Caudate nucleus (tissue), 63 donors: ENCODE measurements at places on chromosomes 3 and 15.

GRCh38 chr15:59168536-59168935, 38.1 kb upstream of the LDHAL6B start:
- no peak for DNase-seq

GRCh38 chr15:68706931-68707330, 113.8 kb downstream of the ANP32A start:
- DNase-seq = no peak

DNA sequence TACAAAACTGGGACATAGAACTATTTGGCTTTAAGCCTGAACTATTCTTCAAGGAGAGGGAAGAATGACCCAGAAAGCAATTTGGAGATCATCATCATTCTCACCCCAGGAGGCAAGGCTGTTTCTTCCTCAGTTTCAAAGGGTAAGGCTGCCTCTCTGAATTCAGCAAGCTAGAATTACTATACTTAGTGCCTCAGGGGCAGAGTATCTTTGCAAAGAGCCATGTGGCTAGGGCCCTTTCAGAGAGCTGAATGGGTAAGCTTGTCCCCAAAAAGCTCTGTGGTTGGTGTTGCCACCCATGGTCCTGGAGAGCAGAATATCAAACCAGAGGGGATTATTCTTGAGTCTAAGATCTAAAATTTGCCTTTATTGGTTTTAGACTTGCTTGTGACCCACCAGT, 720.3 kb upstream of the ARPP21 start:
- DNase-seq = no peak

DNA sequence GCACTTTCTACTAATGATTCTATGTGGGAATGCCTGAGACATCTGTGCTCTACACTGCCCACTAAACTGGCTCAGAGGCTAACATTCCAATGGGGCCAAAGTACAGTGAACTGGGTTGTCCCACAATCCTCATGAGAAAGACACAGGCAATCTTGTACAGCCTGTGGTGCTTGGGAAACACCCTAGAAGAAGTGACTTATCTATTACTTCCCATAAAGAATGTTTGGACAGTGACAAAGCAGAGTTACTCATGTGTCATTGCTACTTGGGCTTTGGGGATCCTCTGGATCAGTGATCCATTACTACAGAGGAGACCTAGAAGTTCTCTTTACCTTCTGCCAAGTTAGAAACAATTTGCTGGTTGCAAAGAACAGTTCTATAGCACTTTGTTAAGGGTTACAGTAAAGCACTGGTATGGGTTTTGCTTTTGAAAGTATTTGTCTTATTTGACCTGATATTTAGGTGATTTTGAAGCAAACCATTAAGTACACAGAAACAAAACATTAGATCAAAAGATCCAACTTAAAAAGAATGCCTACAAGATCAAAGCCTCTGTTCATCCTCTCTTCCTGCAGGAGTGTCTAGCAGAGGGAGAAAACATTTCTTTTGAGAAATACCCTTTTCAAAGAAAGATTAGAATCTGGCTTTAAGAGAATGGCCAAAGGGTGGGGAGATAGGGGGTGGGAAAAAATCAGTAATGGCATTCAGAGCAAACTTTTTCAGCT, 75.8 kb downstream of the CTNNB1 start:
- DNase-seq = no peak

DNA sequence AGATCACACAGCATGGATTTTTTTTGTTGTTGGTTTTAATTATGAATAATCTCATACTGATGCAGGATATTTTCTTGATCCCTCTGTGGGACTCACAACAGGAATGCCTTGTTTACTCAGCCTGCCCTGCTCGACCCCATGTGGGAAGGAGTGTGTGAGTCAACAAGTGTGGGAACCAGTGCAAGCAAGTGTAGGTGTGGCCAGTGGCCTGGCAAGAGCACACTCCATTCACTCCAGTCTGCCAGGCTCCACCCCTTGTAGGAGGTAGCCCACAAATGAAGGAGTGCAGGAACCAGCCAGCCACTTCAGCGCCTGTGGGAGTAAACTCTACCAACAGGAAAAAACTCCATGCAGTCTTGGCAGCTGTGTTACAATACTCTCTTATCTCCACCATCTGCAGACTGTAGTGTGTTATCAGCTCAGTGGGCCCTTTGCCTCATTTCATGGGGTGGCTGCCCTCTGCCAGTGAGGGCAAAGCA, 393.6 kb downstream of the OTOL1 start:
- no peak for DNase-seq

DNA sequence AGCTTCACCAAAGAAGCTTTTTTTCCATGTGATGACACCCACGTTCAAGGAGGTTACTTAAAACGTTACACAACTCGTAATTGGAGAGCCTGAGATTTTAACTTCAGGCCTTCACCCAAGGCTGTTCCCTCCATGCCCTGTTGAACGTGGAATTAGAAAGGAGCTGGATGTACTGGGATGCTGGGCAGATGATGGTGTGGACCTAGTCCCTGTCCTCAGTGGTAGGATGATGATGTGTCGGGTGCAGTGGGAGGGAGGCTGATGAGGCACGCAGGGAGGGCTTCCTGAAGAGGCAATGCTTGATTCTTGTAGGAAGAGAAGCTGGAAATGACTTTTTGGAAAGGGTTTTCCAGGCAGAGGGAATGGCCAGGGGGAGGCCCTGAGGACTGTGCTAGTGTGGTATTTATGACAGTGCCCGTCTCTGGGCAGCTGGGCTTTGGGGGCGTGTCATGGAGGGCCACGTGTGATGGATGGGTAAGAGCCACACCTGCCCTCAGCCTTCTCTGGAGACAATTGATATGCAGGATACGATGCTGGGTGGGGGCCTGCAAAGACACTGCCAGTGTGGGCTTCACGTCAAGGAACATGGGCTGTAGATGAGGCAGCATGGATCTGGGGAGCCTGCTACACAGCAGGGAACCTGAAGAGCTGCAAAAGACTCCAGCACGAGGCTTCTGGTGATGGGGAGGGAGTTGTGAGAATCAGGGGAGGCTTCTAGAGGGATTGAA, 15.3 kb downstream of the SYNM start:
- DNase-seq = no peak

DNA sequence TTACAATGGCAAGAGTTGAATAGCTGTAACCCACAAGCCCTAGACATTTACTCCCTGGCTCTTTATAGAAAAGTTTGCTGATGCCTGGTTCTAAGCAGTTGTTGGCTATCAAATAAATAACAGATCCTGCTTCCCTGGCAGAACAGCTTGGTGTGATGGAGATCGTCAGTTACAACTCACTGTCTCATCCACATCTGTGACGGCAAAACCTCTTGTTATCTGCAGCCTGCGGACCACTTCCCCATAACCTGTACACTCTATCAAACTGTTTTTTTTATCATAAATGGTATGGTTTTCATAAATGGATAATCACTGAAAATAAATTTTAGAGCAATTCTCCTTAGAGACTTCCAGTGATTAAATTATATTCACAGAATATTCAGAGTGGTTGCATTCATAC, 14.1 kb downstream of the ZDHHC3 start:
- DNase-seq = no peak

DNA sequence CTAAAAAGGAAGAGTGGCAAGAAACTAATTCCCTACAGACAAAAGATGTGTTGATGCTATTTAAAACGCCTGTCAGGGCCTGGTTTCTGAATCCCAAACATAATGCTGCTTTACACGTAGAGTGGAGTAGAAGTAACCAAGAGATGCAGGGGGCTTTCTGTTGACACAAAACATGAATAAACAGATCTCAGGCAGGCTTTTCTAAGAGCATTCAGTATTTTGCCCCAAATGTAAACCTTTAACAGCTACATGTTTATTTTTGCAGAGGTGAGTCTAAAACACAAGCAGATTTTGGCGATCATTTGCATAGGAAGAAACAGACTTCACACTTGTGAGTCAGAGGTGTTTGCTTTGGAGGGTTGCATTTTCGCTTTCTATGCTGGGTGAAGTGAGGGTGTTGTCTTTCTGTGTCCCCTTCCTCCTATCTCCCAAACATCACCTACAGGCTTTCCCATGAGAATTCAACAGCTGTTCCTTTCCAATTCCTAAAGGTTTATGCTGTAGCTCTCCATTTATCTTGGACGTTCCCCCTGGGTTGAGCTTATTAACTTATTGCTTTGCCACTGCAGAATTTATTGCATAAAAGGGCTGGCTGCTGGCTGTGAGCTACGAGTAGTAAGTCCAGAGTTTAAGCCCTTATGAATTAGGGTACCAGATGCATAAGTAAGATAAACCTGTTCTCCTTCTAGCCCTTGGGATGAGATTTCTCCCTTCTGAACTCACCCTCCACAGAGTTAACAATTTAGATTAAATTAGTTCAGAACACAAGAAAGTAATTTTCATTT, 156.7 kb downstream of the DIPK2A start:
- DNase-seq = no peak

DNA sequence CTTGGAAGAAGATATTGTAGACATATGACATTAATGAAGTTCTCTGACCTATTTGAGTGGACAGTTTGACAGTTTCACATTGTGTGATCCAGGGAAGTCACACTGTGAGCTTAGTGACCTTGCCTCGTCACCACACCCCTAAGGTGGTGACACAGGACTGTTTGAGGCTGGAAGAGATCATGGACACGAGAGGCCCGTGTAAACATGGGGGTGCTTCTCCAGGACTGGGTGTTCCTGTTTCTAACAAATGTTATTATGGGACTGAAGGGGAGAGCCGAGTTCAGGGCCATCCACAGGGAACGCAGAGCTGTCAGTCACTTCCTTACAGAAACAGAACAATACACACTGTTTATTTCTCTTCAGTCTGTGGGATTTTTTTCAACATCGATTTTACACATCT, 96.5 kb upstream of the DNAJC19 start:
- no peak for DNase-seq

DNA sequence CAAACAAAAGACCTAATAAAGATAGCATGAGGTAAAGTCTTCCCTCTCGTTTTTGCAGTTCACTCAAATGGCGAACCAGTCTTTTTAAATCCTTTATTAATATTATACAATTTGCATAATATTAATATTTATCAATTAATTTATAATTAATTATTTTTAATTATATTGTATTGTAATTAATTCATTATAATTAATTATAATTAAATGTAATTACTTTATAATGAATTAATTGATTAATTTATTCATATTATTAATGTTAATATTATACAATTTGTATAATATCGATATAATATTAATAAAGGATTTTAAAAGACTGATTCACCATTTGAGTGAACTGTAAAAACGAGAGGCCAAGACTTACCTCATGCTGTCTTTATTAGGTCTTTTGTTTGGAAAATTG, 1045.4 kb upstream of the CADM2 start:
- no peak for DNase-seq

DNA sequence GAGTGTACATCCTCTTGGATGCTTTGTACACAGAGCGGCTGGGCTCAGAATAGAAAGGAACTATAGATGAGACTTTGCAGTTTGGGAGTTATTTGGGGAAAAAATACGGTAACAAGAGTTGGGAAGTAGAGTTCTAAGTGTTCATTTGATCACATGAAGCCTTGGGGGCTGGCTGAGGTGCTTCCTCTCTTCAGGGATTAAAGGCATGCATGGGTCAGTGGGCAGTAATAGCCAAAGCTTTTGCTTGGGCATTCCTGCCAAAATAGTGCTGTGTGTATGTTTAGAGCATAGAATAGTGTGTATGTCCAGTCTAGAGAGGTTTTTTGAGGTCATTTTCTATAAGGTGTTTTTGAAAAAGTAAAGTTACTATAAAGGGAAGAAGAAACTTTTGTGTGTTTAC, 12.8 kb downstream of the AKAP13 start:
- no peak for DNase-seq

GRCh38 chr15:89103481-89104171, 15.4 kb downstream of the ABHD2 start:
- DNase-seq = no peak

- no peak for DNase-seq
Observed at GRCh38 chr15:81942655-81943195, 103.1 kb downstream of the MEX3B start.

GRCh38 chr3:178646186-178646862, 110.1 kb downstream of the KCNMB2 start:
- DNase-seq = no peak

DNA sequence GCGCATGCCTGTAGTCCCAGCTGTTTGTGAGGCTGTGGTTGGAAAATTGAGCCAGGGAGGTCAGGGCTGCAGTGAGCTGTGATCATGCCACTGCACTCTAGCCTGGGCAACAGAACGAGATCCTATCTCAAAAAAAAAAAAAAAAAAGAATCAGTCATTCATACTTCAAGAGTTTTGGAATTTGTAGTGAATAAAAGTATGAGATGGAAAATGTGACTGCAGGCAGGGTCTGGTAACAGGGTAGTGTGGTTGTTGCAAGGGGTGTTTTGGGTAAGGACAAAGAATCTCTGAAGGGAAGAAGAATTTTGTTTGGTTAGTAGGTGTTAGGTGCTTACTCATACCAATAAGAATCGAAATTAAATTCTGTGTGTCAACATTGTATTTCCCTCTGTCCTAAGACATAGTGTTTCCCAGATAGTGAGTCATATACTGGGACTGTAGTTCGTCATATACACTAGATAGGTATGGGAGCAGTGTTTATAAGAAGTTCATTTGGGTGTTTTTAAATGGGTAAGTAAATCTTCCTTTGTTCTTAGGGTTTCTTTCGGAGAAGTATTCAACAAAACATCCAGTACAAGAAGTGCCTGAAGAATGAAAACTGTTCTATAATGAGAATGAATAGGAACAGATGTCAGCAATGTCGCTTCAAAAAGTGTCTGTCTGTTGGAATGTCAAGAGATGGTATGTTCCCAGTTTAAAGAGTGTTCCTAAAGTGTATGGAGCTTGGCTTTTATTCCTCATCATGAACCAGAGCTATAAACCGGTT, 14.2 kb downstream of the NR1D2 start:
- no peak for DNase-seq

DNA sequence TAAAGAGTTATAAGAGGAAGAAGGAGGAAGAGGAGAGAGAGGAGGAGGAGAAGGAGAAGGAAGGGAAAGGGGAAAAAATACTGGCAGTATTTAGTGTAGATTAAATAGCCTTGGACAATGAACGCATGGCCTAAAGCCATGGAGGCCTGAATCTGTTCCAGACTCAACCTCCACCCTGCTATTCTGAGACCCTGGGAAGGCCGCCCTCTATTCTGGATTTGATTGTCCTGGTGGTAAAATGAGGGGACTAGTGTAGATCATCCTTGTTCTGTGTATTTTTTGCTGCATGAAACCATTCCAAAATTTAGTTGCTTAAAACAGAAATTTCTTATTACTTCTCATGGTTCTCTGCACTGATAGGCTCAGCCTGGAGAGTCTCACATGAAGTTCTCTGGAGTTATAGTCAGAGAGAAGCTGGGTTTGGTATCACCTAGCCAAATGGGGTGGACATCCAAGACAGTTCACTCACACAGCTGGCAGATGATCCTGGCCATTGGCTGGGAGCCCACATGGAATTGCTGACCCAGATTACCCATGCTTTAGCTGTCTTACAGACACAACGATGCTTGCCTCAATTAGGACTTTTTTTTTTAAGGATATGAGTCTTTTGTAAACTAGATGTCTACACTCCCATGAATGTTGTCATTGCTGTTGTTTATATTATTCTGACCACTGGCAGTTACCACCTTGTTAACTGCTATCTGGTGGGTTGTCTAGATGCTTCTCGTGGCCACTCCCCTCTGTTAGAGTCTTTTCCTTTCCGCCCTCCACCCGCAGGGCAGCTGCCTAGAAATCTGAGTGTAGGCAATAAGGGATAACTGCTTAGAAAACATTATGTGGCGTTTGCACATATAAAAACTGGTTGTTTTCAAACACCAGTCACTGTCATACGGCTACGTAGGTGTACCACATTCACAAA, 149.9 kb downstream of the SST start:
- no peak for DNase-seq

- no peak for DNase-seq
Observed at GRCh38 chr3:127486321-127486944, 104.1 kb downstream of the TPRA1 start.

- DNase-seq = no peak
Observed at GRCh38 chr3:69986419-69986818, 13.1 kb upstream of the SAMMSON start.
